ENCODE measurements at places on chromosomes 7 and 10. TPM values are rescaled to one million over a fixed set of nuclear protein-coding genes. Genes with fewer than 3 reads are reported as not detected.

Gene NKX1-2
- total RNA-seq, result not detected

GRCh38 chr10:48602401-48603135 is 2.3 kb downstream of the ARHGAP22 start:
- H3K36me3 ChIP-seq, result no peaks in the 10 kb centered on the region
- DNase-seq, result peak; percentile 19
- H3K27ac ChIP-seq, result no peak overlapping the region
- peaks cover 31% of the 10 kb centered on the region for H3K27me3 ChIP-seq

Gene PRLHR
- total RNA-seq, result not detected

Gene ZNF786
- 7.4 TPM for total RNA-seq

GRCh38 chr7:38232502-38233366 is 40.7 kb downstream of the TARP start:
- H3K36me3 ChIP-seq, result peaks cover 57% of the 10 kb centered on the region
- peaks cover 91% of the 10 kb centered on the region for H3K4me1 ChIP-seq
- H3K4me3 ChIP-seq, result peak overlapping the region; percentile 55
- no peaks in the 10 kb centered on the region for H3K27me3 ChIP-seq
- peak overlapping the region; percentile 96 for H3K27ac ChIP-seq
- peak; percentile 95 for DNase-seq

- peaks cover 23% of the 10 kb centered on the region for H3K4me1 ChIP-seq
- H3K27ac ChIP-seq, result no peak overlapping the region
- peaks cover 23% of the 10 kb centered on the region for H3K36me3 ChIP-seq
- H3K4me3 ChIP-seq, result no peak overlapping the region
- no peak for DNase-seq
Measured at GRCh38 chr7:139731802-139732470, 45.9 kb downstream of the HIPK2 start.

DNA sequence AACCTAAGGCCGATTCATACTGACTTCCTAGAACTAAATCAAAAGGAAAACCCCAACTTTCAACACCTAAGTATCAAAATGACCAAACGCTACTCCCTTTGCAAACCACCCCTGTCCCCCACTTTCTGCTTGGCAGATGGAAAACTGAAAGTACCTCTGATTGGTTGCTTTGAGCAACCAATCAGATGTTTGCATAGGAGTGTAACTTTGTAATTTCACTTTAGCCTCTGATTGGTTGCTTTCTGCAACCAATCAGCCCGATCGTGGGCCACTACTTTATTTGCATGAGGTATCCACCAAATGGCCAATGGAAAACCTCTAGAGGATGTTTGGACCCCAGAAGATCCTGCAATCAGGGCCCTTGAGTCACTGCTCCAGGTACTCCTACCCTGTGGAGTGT is 12.3 kb upstream of the SNX10 start:
- H3K36me3 ChIP-seq, result no peaks in the 10 kb centered on the region
- peaks cover 22% of the 10 kb centered on the region for H3K4me1 ChIP-seq
- H3K27me3 ChIP-seq, result no peaks in the 10 kb centered on the region
- peak overlapping the region; percentile 59 for H3K4me3 ChIP-seq

Gene CCDC172
- total RNA-seq, result not detected

DNA sequence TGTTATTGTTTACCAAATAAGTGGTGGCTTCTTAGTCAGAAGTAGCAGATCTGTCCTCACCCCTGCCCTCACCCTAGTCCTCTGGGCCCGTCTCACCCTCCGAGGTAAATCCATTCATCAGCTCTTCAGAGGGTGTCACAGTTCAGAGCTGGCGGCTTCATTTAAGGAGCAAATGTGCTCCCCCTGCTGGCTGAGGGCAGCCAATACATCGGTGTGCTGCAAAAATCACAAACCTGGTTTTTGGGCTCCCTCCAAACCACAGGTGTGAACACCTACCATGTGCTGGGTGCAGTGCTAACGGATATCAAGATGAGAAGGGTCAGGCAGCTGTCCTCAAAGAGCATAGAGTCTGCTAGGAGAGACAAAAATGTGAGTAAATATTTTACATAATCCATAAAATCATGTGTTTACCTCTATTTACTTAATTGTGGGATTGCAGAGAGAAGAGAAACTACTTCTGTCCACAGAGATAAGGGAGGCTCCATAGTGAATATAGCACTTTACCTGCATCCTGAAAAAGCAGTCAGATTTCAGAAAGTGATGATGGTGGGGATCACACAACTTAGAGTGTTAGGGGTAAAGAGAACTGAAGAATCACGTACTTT is 15.5 kb upstream of the CRTAC1 start:
- peak; percentile 71 for DNase-seq
- H3K36me3 ChIP-seq, result no peaks in the 10 kb centered on the region
- H3K4me3 ChIP-seq, result no peak overlapping the region
- peaks cover 39% of the 10 kb centered on the region for H3K27me3 ChIP-seq

Gene ACBD7
- total RNA-seq, result 1.5 TPM

GRCh38 chr7:117285826-117286225 is 37.0 kb downstream of the WNT2 start:
- H3K27me3 ChIP-seq, result peaks cover 5% of the 10 kb centered on the region
- DNase-seq, result no peak
- H3K4me1 ChIP-seq, result no peaks in the 10 kb centered on the region

GRCh38 chr7:31890766-31891165 is 179.4 kb downstream of the PDE1C start:
- no peak overlapping the region for H3K27ac ChIP-seq
- H3K36me3 ChIP-seq, result no peaks in the 10 kb centered on the region
- H3K4me3 ChIP-seq, result no peak overlapping the region
- no peak for DNase-seq
- no peaks in the 10 kb centered on the region for H3K4me1 ChIP-seq
- H3K27me3 ChIP-seq, result no peaks in the 10 kb centered on the region

DNA sequence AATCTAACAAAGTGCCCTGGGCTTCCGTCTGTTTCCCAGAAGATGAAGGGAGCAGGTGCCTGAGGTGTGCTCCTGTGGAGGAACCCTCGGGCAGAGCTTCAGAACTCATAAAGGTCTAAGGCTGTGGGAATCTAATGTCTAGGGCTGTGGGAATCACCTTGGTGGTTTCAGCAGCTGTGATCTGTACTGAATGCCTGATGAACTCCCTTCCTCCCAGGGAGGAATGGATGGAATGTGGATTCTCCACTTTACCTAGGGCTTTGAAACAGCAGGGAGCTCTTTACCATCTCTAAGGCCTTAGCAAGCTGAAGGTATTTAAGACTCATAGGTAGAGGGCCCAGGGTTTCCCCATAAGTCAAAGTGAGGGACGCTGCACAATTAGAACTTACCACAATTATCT is 36.0 kb upstream of the SEMA3E start:
- no peak overlapping the region for H3K27ac ChIP-seq
- H3K36me3 ChIP-seq, result no peaks in the 10 kb centered on the region
- no peak for DNase-seq
- H3K4me3 ChIP-seq, result no peak overlapping the region
- H3K4me1 ChIP-seq, result no peaks in the 10 kb centered on the region

Gene NET1
- 48.8 TPM for total RNA-seq

- DNase-seq, result no peak
- peaks cover 10% of the 10 kb centered on the region for H3K36me3 ChIP-seq
- H3K4me1 ChIP-seq, result peaks cover 29% of the 10 kb centered on the region
Measured at GRCh38 chr10:113988535-113988934, 55.1 kb upstream of the ADRB1 start.

DNA sequence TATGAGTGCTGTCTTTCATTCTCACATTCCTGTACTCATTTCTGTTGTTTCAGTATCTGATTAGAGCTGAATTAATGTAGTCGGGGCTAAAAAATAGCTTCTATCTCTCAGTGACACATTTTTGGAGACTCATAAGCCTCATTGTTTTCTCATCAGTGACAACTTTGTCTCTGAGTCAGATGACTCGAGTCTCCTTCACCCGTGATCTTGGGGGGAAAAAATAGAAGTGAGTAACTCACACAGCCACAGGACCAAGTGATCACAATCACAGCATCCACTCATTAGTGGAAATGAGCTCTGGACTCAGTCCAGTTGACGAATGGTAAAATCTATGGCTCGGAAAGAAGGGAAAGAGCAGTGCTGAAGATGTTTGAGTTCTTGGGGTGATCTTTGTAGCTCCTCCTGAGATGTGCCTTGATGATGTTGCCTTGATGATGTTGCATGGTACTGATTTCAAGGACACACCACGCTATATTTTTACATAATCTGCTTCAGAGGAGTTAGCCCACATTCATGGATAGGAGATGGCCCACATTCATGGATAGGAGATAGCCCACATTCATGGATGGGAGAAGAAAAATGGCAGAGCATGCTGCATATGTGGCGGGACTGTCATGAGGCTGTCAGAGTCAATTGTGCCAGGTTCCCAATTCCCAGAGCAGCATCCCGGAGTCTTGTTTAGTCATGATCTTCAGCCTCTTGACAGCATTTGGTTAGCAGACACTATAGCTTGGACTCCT is 214.7 kb downstream of the CELF2 start:
- no peak overlapping the region for H3K4me3 ChIP-seq
- peaks cover 93% of the 10 kb centered on the region for H3K4me1 ChIP-seq
- DNase-seq, result no peak
- H3K27ac ChIP-seq, result peak overlapping the region; percentile 82
- peaks cover 73% of the 10 kb centered on the region for H3K36me3 ChIP-seq
- H3K27me3 ChIP-seq, result no peaks in the 10 kb centered on the region

- H3K27me3 ChIP-seq, result no peaks in the 10 kb centered on the region
- no peaks in the 10 kb centered on the region for H3K36me3 ChIP-seq
- no peak overlapping the region for H3K27ac ChIP-seq
- no peak overlapping the region for H3K4me3 ChIP-seq
- no peaks in the 10 kb centered on the region for H3K4me1 ChIP-seq
Measured at GRCh38 chr10:130369645-130370381, 233.6 kb downstream of the GLRX3 start.

GRCh38 chr10:64397125-64397524 is 875.9 kb downstream of the REEP3 start:
- H3K27ac ChIP-seq, result no peak overlapping the region
- DNase-seq, result no peak
- no peaks in the 10 kb centered on the region for H3K4me1 ChIP-seq

- no peaks in the 10 kb centered on the region for H3K36me3 ChIP-seq
- no peak overlapping the region for H3K27ac ChIP-seq
- peak; percentile 31 for DNase-seq
- no peak overlapping the region for H3K4me3 ChIP-seq
Measured at GRCh38 chr10:79383974-79384606, 36.8 kb downstream of the PPIF start.

GRCh38 chr10:43479275-43479674 is 42.4 kb downstream of the ZNF487 start:
- H3K4me1 ChIP-seq, result no peaks in the 10 kb centered on the region
- no peak overlapping the region for H3K4me3 ChIP-seq
- H3K36me3 ChIP-seq, result peaks cover 14% of the 10 kb centered on the region
- H3K27ac ChIP-seq, result no peak overlapping the region
- DNase-seq, result no peak

DNA sequence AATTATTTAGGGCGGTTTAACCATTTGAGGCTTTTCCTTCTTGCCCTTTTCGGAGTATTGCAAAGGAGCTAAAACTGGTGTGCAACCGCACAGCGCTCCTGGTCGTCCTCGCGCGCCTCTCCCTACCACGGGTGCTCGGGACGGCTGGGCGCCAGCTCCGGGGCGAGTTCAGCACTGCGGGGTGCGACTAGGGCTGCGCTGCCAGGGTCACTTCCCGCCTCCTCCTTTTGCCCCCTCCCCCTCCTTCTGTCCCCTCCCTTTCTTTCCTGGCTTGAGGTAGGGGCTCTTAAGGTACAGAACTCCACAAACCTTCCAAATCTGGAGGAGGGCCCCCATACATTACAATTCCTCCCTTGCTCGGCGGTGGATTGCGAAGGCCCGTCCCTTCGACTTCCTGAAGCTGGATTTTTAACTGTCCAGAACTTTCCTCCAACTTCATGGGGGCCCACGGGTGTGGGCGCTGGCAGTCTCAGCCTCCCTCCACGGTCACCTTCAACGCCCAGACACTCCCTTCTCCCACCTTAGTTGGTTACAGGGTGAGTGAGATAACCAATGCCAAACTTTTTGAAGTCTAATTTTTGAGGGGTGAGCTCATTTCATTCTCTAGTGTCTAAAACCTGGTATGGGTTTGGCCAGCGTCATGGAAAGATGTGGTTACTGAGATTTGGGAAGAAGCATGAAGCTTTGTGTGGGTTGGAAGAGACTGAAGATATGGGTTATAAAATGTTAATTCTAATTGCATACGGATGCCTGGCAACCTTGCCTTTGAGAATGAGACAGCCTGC is 3.1 kb downstream of the FZD1 start:
- peaks cover 17% of the 10 kb centered on the region for H3K4me1 ChIP-seq
- no peaks in the 10 kb centered on the region for H3K36me3 ChIP-seq
- H3K4me3 ChIP-seq, result no peak overlapping the region
- no peak overlapping the region for H3K27ac ChIP-seq
- DNase-seq, result no peak

Gene GIMAP1
- total RNA-seq, result 12.4 TPM

- DNase-seq, result no peak
- H3K36me3 ChIP-seq, result no peaks in the 10 kb centered on the region
- no peak overlapping the region for H3K4me3 ChIP-seq
- H3K27ac ChIP-seq, result no peak overlapping the region
- H3K27me3 ChIP-seq, result no peaks in the 10 kb centered on the region
Measured at GRCh38 chr7:69934144-69934903, 336.0 kb downstream of the AUTS2 start.

- no peaks in the 10 kb centered on the region for H3K27me3 ChIP-seq
- DNase-seq, result no peak
- peaks cover 30% of the 10 kb centered on the region for H3K4me1 ChIP-seq
- peaks cover 8% of the 10 kb centered on the region for H3K36me3 ChIP-seq
- no peak overlapping the region for H3K4me3 ChIP-seq
Measured at GRCh38 chr10:24718031-24718855, 5.4 kb downstream of the ARHGAP21 start.

DNA sequence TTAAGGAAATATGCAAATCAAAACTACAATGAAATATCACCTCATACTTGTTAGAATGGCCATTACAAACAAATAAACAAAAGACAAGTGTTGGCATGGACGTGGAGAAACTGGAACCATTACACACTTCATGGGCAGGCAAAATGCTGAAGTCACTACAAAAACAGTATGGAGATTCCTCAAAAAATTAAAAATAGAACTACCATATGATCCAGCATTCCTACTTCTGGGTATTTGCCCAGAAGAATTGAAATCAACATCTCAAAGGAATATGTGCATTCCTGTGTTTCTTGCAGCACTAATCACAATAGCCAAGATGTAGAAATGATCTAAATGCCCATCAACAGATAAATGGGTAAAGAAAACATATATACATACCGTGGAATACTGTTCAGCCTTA is 83.6 kb downstream of the NRCAM start:
- no peak overlapping the region for H3K4me3 ChIP-seq
- DNase-seq, result no peak
- H3K4me1 ChIP-seq, result no peaks in the 10 kb centered on the region
- H3K27ac ChIP-seq, result no peak overlapping the region

DNA sequence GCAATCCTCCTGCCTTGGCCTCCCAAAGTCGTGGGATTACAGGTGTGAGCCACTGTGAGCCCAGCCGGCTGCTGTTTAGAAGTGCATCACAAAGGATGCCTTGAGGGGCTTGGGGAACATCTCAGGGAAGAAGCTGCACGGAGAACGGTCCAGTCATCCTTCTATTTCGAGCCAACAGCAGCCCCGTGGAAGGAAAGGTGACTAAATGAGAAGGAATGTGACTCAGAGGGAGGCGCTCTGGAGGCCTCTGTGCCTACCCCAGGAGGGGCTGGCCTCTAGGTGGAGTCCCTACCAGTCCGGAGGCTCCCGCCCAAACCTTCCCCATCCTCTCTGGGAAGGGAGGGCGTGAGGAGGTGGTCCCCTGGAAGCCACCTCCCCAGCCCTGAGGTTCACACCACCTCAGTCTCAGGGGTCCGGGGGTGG is 76.2 kb downstream of the CTBP2 start:
- no peaks in the 10 kb centered on the region for H3K4me1 ChIP-seq
- peaks cover 3% of the 10 kb centered on the region for H3K27me3 ChIP-seq
- H3K4me3 ChIP-seq, result no peak overlapping the region
- no peak overlapping the region for H3K27ac ChIP-seq
- H3K36me3 ChIP-seq, result no peaks in the 10 kb centered on the region
- no peak for DNase-seq

- no peaks in the 10 kb centered on the region for H3K36me3 ChIP-seq
- no peak overlapping the region for H3K4me3 ChIP-seq
- H3K27me3 ChIP-seq, result no peaks in the 10 kb centered on the region
Measured at GRCh38 chr7:80097756-80098155, 36.9 kb upstream of the GNAI1 start.

All from activated CD8-positive, alpha-beta memory T cell treated with anti-CD3 and anti-CD28 coated beads, Interleukin-2, amount 10 ng/mL, durations not matched to agents 7 days and 5 days (primary cell).